ENCODE measurements at places on chromosomes 2 and 18.

DNA sequence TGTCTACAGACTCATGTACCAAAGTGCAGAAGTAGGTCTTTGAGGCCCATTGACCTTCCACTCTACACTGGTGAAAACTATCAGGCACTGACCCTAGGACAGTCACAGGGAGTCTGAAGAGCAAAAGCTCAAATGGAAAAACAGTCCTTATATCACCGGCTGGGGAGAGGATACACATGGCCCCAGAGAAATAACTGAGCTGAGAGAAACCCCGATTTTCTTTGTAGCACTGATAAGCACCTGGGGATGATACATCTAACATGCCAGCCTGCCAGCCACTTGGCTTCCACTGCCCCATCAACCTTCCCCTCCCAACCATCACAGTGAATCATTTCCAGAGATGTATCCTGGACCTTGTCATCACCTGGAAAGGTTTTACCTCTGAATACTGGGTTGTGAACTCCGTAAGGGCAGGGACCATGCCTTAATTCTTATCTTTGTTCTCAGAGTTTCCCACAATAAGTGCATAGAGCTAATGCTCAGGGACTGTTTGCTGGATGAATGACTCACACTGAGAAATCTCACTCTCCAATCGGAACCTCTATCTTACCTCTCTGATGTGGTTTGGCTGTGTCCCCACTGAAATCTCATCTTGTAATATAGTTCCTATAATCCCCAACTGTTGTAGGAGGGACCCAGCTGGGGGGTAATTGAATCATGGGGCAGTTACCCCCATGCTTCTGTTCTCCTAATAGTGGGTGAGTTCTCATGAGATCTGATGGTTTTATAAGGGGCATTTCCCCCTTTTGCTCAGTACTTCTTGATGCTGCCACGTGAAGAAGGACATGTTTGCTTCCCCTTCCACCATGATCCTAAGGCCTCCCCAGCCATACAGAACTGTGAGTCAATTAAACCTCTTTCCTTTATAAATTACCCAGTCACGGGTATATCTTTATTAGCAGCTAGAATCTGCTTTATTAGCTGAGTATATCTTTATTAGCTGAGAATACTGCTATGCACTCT, 37.1 kb downstream of the EVA1A start:
- DNase-seq = no peak

- DNase-seq = no peak
These were observed 30.6 kb downstream of the MYO7B start for GRCh38 chr2:127566139-127566417.

DNA sequence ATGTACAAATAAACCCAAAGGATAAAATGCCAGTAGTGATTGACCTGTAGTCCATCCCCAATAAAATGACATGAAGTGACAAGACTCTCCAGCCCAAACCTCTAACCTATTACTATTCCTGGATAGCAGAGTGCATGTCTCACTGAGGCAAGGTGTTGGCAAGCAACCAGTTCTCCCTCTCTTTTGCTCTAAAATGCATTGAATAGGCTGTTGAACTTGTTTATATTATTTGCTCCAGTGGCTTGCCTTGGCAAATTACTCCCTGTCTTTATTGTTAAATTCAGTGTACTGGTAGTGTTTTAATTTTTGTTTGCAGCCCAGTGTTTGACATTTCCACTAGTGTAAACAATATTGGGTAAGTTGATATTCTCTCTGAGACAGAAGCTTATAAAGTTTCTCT, 70.5 kb downstream of the CSRNP3 start:
- DNase-seq = no peak

GRCh38 chr2:219133976-219134375, 26.6 kb downstream of the NHEJ1 start:
- no peak for DNase-seq

DNA sequence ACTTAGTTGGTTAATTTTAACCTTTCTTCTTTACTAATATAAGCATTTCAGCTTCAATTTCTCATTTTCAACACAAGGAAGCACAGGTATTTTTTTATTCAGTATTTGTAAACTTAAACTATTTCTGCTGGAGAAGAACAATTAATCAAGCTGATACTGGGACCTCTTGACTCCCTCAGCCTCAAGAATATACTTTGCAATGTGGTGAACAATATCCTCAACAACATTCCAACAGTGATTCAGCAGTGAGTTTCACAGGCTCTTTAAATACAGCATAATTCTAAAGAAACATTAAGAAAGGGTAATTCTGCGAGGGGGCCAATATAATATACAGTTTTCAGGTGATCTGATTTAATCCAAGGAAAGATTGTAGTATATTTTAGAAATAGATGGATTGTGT, 10.0 kb downstream of the RAPGEF4 start:
- no peak for DNase-seq

GRCh38 chr2:231355508-231356465, 39.7 kb upstream of the B3GNT7 start:
- no peak for DNase-seq
